CD4-positive, alpha-beta T cell treated with Interleukin-2 at 100 ng/mL for 4 hours (primary cell): ENCODE measurements at places on chromosomes 1 and 21.

- no peak for DNase-seq
Observed at GRCh38 chr1:47779613-47780012, 217.6 kb downstream of the TRABD2B start.

- DNase-seq, result no peak
Observed at GRCh38 chr1:236552096-236552495, 28.3 kb downstream of the LGALS8 start.

DNA sequence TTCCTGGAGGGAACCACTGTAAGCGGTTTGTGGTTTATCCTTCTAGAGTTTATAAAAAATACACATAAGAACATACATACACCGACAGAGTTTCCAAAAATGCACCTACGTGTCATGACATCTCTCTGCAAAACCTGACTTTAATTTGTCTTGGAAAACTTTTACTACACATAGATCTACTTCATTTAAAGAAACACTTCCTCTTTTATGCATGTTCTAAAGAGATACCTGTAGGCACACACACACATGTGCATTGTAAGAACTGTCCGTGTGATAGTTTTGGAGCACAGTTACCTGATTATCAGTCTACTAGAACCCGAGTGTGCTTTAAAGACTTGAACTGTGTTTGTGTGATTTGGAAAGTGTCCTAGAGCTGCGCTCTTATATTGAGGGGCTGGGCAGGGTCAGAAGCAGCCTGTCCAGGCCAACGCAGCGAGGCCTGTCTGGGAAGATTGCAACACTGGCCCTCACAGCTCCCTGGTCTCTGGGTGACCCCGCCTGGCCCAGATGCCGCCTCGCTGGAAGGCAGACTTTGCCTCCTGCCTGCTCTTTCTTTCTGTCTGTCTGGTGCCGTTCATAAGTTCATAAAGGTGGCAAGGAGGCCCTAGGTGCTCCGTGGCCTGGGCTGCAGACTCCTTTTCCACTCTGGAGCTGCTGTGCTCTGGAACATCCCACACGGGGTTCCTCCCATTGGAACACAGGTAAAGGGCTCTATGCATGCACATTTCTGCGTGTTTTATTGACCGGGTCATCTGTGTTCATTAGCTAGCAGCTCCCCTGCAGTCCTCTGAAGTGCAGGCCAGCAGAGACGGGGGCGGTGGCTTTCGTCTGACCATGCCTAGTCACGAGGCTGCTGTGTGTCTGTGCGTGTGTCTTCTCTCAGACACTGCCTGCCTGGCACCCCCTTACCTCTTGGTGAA is 46.3 kb downstream of the AGPAT3 start:
- no peak for DNase-seq

DNA sequence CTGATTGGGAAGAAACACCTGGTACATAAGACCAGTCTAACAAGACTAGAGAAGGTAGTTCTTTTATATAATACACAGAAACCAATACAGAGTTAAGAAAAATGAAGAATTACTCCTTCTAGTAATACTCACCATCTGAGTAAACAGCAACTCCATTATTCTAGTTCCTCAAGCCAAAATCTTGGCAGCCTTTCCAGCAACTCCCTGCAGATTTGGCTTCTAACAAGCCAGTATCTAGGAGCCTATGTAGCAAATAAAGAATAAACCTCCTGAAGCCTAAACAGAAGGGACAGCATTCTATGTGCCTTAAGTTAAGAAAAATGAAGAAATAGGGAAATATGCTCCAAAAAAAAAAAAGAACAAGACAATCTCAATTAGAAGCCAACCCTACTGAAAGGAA is 24.5 kb downstream of the ERO1B start:
- DNase-seq, result no peak

DNA sequence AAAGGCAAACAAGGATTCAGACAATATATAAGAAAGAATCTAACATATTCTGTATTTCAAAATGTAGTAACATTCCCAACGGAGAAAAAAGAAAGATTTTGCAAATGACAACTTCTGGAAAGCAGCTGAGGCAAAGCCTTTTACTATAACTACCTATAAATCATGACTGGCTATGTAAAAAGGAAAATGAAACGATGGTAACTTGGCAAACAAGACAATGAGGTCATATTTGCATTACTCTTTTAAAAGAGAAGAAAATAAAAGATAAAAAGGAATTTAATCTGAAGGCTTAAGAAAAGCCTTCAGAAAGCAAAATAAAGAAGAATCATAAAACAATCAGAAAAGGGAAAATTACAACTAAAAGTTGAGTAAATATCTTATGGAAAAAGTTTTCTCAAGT is 25.1 kb upstream of the ASPM start:
- no peak for DNase-seq

GRCh38 chr1:197141575-197141974 is 4.9 kb downstream of the ASPM start:
- no peak for DNase-seq

DNA sequence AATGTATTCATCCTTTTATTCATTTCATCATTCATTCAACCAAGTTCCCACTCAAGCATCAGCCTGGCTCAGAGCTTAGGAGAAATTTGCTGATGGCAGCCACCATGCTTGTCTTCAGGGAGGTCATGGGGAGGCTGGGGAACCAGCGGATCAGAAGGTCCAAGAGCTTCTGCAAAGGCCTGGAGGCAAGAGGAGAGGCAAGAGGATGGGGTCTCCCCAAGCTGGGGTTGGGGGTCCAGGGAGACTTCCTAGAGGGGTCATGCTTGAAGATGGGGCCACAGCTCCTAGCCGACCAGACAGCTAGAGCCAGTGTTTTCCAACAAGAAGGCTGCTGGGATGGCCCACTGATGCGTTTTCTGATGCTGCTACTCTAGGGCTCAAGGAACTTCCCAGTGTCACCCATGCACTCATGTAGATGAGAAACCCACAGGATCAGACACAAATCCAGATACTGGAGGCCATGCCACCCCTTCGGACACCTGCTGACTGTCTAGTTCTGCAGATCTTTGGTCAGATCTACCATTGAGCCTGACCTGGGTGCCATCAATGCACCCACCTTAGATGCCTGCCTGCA is 315.2 kb downstream of the AJAP1 start:
- no peak for DNase-seq

DNA sequence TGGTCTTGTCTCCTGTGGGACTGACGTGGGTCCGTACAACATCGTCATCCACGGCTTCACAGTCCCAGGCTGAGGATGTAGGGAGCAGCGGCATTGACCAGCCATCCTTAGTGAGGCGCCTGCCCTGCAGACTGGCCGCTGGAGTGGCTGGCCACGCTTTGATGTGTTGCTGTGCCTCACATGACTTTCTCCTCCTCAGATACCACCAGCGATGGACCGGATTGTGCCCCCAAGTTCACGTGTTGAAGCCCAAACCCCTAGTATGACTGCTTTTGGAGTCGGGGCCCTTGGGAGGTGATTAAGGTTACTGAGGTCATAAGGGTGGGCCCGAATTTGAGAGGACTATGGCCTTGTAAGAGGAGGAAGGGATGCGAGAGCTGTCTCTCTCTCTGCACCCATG is 122.5 kb downstream of the PCBP3 start:
- no peak for DNase-seq

DNA sequence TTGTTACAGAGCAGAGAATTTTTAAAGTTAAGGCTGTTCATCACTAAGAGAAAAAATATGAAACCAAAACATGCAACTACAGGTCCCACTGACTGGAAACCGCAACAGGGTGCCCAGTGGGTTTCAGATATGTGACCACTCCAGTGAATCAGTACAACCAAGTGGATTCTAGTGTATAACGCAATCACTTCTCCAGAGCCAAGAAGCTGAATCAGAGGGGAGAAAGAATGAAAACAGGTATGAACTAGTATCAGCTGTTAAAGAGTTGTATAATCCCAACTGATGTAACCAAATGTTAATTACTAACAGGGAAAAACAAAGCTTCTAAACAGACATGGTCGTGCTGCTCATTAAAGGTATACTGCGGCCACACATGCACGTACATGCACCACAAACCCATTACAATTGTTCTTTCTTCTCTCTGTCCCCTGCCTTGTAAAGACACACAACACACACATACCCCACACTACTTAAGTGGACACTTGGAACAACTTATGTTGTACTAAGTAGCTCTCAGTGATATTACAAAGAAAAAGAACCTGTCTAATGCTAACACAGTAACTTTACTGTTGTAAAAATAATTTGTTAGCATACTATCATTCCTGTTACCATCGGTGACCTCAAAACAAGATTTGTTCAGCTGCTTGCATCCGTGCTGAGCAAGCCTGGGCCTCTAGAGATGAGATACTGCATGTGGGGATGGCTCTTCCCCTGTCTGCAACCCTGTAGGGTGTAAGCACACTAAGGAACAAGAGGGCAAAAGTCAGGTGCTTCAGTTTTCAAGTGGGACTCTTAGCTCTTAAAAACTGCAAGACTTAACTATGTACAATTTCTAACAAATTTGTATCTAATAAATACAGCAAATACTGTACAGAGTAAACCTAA is 74.2 kb downstream of the PTPN14 start:
- DNase-seq, result no peak

GRCh38 chr1:21217812-21218596 is 41.3 kb upstream of the EIF4G3 start:
- DNase-seq, result peak; percentile 17

- DNase-seq, result no peak
Observed at GRCh38 chr1:232383455-232384123, 246.3 kb downstream of the SIPA1L2 start.

DNA sequence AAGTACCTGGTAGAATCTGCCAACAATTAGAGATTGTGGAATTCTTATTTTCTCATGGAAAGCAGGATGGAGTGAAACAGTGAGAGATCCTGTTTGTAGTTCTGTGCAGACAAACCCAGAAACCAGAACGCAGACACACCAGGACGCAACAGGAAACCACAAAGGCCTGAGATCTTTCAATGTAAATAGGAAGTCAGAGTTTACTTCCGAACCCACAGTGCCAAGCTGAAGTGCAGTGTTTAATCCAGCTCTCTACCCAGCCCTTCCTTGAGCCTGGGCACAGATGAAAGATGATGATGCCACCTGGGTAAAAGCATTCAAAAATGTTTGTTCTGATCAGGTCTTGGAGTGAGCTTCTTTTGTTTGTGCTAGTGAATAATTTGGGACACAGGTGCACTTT is 244.2 kb upstream of the HOOK1 start:
- DNase-seq, result peak; percentile 26

GRCh38 chr1:224432672-224433040 is 1.9 kb downstream of the WDR26 start:
- DNase-seq, result peak; percentile 9

GRCh38 chr1:84202126-84202525 is 58.1 kb downstream of the PRKACB start:
- no peak for DNase-seq
